ENCODE measurements at places on chromosomes 6 and 20.

GRCh38 chr20:48478370-48478769 is 349.4 kb downstream of the PREX1 start:
- DNase-seq, result no peak

GRCh38 chr6:14280766-14281293 is 163.3 kb downstream of the CD83 start:
- no peak for DNase-seq

- no peak for DNase-seq
These were observed 9.4 kb upstream of the PYGB start for GRCh38 chr20:25238319-25239037.

- no peak for DNase-seq
These were observed 231.2 kb upstream of the PMEPA1 start for GRCh38 chr20:57940868-57941522.

- no peak for DNase-seq
These were observed 70.2 kb downstream of the CEP57L1 start for GRCh38 chr6:109165392-109165974.

DNA sequence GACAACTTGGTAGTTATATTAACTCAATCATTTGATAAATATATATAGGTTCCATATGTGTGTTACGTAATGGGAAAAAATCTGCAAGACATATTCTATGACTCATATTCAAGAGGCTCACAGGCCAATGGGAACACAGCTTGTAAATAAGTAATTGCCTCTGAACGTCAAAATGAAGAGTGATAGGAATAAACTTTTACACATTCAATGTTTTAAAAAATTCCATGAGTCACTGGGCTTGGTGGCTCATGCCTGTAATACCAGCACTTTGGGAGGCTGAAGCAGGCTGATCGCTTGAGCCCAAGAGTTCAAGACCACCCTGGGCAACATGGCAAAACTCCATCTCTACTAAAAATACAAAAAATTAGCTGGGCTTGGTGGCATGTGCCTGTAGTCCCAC is 209.4 kb upstream of the MCHR2 start:
- no peak for DNase-seq

GRCh38 chr6:37543361-37543760 is 43.7 kb upstream of the CCDC167 start:
- DNase-seq, result no peak

DNA sequence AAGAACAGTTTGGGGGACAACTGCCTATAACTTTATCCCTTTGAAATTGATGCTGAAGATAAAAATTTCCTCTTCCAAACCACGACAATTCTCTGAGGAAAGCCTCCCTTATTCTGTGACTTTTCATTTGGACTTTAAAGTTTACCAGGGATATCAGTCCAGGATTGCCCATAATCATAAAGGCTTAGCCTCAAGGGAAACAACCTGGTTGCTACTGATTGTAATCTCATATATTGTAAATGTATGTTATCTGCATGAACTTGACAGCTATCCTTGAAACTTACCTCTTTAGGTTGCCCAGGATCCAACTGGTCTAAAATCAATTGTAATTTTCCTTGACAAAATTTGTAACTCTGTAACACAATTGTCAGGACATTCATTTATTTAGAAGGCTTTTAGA is 23.8 kb downstream of the TBC1D32 start:
- no peak for DNase-seq

- no peak for DNase-seq
These were observed 7.4 kb downstream of the TMEM14C start for GRCh38 chr6:10730254-10730653.

GRCh38 chr6:15987569-15987968 is 141.3 kb upstream of the MYLIP start:
- no peak for DNase-seq

DNA sequence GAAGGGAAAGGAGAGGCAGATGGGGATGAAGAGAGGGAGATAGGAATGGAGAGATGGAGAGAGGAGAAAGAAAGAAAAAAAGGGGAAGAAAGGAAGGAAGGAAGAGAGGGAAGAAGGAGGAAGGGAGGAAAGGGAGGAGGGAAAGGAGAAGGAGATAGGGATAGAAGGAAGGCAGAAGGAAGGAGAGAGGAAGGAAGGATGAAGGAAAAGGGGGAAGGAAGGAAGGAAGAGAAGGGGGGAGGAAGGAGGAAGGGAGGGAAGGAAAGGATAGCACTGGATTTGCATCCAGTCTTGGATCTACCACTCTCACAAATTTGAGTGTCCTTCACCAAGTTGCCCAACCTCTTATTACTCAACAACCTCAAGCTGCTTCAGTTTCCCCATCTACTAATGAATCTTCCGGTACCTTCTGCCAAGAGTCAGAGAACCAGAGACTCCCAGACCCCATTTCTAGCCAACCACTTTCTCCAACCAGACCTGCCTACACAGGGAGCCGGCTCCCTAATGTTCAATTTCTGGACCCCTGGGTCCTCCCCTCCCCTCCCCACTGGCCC is 79.7 kb upstream of the FOXP4 start:
- DNase-seq, result no peak

DNA sequence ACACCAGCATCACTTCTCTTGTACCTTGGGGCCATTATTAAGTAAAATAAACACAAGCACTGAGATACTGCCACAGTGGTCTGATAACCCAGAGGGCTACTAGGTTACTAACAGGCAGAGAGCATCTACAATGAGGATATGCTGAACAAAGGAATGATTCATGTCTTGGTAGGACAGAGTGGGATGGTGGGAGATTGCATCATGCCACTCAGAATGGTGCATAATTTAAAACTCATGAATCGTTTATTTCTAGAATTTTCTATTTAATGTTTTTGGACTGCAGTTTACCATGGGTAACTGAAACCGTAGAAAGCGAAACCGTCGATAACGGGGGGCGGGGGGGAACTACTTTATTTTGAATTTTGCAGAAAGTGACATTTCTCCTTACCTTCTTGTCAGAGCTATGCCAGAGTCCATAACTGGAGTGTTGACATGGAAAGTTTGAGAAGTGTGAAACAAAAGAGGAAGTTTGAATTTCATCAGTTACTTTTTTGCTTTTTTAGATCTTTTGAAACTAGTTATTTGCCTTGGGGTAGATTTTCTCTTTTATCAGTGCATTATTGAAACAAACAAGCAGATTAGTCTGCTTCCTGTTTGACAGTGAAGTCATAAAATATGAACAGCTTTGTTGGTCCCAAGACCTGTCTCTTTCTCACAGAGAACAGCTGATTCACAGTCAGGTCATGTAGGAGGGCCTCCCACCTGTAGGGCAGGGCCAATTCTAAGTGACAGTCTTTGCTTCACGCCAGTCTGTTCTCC is 124.9 kb downstream of the KLHL32 start:
- no peak for DNase-seq

DNA sequence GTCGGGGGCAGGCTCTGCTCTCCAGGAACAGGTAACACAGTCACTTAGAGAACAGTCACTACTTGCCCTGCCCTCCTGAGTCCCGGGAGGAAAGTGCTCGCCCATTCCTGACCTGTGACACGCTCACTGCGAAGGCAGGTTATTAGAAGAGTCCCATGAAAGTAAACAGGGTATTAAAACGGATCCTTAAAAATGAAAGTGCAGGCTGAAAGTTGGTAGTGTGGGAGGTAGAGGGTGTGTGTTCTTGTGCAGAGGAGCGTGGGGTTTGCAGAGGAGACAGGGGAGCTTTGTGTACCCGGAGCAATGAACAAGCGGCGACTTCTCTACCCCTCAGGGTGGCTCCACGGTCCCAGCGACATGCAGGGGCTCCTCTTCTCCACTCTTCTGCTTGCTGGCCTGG is at the start of gene CCN6:
TSS of gene CCN6 (plus strand) at position 104 of the 400 bp plus-strand sequence. CDS start at position 358, 254 bp downstream.
- no peak for DNase-seq

DNA sequence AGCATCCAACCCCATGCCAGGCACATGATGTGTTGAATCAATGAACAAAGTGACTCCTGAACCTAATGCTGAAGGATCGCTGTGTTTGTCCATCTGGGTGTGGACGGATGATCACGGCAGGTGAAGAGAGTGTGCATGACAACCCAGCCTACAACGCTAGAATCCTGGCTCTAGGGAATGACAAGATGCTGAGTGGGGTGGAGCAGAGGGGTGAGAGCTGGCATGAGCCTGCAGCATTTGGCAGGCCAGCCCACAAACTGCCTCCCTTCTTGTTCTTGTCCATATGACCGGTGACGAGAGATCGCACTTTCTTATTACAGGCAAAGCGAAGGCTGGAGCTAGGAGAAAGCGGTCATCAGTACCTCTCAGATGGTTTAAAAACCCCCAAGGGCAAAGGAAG is 54.7 kb upstream of the CDKAL1 start:
- DNase-seq, result no peak

DNA sequence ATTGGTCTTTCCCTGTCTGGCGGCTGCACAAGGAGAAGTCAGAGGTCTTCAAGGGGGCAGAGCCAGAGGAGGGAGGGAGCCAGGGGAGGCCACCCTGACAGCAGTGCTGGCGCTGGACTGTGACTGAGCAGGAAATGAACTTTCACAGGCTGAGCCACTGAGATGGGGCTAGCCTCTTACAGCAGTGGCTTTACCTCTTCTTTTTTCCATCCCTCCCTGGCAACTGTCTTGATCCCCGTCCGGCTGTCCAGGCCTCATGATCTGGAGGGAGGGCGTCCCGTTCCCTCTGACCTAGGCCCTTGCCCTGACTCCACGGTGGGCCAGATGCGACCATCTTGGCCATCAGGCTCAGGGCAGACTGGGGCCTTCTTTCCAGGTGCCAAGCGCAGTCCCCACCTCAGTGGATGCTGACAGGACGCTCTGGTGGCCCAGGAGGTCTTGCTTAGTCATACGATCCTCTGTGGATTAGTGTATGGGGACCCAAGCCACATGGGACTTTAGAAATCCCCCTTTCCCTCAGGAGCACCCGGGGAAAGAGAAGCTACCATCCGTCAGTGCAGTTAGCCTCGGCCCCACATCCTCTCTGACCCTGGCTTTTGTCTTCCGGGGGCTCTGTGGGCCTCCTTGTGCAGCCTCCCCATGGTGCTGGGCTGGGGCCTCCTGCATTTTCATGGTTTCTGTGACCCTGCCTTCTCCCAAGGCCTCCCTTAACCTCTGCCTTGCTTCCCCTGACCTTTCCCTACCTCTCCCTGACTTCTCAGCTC is 57.4 kb upstream of the CCDC167 start:
- DNase-seq, result no peak

GRCh38 chr20:37726971-37727956 is 33.4 kb downstream of the CTNNBL1 start:
- no peak for DNase-seq

- no peak for DNase-seq
These were observed 2.9 kb downstream of the FKBP1A start for GRCh38 chr20:1389703-1390580.

GRCh38 chr6:25006565-25007001 is 70.8 kb upstream of the RIPOR2 start:
- no peak for DNase-seq

DNA sequence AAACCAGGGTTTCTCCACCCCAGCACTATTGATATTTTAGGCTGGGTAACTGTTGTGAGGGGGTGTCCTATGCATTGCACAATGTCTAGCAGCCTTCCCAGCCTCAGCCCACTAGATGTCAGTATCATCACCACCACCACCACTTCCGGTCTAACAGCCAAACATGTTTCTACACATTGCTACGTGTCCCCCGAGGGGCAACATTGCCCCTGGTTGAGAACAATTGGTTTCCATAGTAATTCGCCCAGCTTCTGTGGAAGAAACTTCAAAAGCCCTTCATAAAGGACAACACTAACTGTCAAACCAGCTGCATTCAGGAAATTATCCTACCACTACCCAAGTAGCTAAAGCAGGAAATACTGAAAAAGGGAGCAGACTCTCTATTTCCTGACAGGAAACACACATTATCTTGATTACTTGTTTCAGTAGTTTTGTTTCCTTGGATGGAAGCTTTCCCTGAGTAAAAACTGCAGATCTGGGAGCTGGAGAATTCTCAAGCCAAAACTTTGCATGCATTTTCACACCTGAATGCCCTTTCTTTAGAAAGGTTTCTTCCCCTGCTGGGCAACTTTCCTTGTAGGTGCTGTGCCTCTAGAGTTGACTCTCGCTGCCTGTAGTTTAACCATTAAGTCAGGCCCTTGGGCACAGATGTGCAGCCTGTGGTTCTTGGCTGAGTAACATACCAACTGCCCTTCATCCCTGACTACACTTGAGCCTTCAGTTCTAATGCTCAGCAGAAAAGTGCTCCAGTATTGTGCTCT is 23.6 kb downstream of the PKHD1 start:
- DNase-seq, result no peak

GRCh38 chr6:97067045-97067444 is 142.5 kb downstream of the KLHL32 start:
- DNase-seq, result no peak

GRCh38 chr20:48825566-48825920 is 2.3 kb downstream of the PREX1 start:
- no peak for DNase-seq

GRCh38 chr20:24017458-24017755 is 28.8 kb upstream of the GGTLC1 start:
- DNase-seq, result no peak

DNA sequence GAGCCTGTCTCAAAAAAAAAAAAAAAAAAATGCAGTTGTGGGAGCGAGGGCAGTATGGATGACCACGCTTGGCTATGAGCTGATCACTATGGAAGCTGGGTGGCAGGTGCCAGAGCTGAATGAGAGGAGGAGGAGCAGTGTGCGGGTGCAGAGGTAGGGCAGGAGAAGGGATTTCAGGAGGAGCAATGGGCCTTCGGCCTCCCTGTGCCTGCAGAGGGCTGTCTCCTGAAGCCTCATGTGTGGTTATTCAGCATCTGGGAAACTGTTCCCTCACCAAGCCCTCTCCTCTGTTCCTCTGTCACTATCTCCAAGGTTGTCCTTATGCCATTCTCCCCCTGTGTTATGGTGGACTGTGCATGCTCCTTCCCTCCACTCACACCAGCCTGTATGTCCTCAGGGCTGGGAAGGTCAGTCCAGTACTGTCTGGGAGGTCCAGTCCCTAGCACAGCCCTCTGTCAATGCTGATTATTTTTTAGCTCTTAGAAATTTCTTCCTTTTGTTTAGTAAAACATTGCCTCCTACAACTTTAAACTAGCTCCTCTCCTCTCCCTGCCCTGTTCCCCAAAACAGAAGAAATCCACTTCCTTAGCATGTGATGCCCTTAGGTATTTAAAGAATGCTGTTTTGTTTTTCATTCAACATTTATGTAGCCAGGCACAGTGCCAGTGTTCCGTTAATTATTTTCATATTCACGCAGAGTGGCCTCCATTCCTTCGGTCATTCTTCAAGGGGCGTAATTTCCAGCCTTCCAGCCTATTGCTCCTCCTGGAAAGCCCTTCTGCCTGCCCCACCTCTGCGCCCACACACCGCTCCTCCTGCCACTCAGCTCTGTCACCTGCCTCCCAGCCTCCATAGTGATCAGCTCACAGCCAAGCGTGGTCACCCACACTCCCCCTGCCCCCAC is 48.9 kb downstream of the CNBD2 start:
- DNase-seq, result no peak

DNA sequence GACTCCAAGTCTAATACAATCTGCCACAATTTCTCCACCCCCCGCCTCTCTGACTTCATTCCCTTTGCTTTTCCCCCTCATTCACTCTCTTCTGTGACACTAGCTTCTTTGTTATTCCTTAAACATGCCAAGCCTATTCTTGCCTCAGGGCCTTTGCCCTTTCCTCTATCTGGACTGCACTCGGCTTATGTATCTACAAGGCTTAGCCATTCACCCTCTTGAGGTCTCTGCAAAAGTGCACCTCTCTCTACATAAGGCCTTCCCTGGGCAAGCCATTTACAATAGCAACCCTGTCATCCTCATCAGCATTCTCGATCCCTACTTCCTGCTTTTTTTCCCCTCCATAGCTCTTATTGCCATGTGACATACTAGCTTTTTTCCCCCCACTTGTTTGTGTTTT is 168.9 kb downstream of the PDSS2 start:
- DNase-seq, result no peak

- no peak for DNase-seq
These were observed 57.7 kb downstream of the PPP1R16B start for GRCh38 chr20:38863024-38863851.

Measured in stimulated activated CD8-positive, alpha-beta memory T cell treated with anti-CD3 and anti-CD28 coated beads, Interleukin-4, amount 100 ng/mL, for 1 hour (primary cell).